Osteocyte (in vitro differentiated cells): ENCODE measurements at places on chromosomes 1 and 21. TPM values are rescaled to one million over a fixed set of nuclear protein-coding genes. Genes with fewer than 3 reads are reported as not detected.

DNA sequence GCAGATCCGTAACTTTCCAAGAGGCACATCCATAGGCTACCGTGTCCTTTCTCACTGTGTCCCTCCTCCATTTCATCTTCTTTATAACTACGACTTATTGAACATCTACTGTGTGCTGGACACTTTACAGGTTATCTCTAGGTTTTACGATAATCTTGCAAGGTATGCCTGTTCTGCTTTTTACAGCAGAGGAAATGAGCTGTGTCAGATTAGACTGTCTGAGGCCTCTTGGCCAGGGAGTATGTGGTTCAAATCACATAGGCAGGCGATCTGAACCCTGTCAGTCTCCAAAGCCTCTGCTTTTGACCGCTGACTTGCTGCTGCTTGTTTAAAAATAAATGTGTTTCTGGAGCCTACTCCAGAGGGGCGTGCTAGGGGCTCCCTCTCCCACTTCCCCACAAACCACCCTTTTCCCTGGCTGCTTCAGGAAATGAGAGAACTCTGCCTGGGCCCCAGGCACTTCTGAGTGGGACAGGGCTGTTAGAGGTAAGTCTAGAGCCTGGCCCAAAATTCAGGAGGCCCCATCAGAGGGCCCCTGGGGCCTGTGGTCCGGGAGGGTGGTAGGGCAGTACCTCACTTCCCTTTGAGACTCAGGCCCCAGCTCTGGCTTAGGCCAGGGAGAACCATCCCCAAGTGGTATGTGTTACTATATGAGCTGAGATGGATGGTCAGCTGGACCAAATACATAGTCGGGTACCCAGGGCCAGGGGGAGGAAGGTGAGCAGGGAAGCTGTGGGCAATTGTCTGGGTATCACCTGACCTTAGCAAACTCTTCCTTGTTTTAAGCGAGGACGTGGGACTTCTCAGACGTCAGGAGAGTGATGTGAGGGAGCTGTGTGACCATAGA, 4.4 kb downstream of the PSEN2 start:
- DNase-seq: no peak

DNA sequence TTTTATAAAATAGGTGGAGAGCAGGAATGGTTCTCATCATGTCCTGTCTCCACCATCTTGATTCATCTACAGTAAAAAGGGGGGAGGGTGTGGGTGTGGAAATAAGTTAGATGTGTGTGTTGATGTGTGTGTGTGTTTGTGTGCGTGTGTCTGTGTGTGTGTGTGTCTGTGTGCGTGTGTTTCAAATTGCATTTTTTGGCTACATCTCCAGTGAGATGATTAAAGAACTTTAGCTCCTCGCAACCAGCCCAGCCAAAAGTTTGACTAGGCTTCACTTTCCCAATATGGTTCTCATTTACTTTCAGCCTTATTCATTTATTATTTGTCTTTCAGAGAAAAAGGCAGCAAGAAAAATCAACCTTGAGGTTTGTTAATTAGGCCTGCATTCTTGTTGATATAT, 14.7 kb upstream of the HAO2 start:
- DNase-seq: no peak

- no peak for DNase-seq
Observed at GRCh38 chr1:192595299-192595698, 19.7 kb downstream of the RGS1 start.

DNA sequence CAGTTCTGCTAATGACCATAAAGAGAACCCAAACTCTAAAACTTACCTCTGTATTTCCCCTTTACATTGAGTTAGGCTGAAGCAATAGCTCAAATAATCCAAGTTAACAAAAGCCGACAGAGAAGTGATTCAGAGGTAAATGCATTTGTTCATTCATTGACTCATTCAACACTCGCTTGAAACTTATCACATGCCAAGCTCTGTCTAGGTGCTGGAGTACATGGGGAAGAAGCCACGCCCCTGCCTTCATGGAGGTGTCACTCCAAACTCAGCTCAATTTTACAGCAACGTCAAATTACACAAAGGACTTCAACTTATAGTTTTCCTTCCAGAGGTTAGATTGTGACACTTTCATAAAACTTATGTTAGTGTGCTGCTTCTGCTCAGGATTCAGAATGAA, 45.8 kb downstream of the SLC25A24 start:
- no peak for DNase-seq

Gene SPRR2G
- total RNA-seq: not detected in 2 replicates

Gene RGSL1
- total RNA-seq: not detected in 2 replicates

Gene TNFRSF18
- not detected in 2 replicates for total RNA-seq
